ENCODE measurements at places on chromosomes 11 and 22.

DNA sequence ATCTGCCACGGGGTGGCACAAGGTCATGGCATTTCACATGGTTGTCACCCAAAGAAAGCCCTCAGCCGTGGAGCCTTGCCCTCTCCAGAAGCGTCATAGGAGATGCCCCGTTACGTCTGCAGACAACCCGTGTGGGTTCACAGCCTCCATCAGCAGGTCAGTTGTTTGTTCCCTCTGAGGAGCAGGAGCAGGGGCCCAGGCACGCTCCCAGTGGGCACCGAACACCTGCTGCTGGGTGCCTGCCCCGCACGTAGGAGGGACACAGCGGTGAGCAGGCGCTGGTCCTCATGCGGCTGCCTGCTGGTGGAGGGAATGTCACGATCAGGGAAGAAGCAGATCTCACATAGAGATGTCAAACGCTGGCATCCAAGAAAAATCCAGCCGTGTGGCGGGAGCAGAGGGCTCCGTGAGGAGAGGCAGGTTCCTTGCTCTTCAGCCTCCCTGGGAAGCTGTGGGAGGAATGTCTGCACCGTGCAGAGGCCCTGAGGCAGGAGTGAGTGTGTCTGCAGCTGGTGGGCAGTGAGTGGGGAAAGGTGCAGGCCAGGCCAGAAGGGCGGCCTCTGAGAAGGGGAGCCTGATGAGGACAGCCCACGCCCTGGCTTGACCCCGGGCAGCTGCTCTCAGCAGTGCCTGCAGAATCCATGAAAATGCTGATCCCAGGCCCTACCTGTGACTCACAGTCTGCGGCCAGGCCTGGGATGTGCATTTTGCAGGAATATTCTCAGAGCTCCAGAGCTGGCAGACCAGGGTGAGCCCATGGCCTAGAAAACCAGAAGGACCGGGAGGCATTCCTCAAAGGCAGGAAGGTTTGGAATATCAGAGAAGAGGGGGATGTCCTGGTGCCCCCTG, 36.4 kb upstream of the TH start:
- DNase-seq: no peak

GRCh38 chr22:44881624-44882023, 128.2 kb downstream of the PHF21B start:
- DNase-seq: no peak

GRCh38 chr11:67662142-67662834, 11.8 kb upstream of the ACY3 start:
- no peak for DNase-seq

DNA sequence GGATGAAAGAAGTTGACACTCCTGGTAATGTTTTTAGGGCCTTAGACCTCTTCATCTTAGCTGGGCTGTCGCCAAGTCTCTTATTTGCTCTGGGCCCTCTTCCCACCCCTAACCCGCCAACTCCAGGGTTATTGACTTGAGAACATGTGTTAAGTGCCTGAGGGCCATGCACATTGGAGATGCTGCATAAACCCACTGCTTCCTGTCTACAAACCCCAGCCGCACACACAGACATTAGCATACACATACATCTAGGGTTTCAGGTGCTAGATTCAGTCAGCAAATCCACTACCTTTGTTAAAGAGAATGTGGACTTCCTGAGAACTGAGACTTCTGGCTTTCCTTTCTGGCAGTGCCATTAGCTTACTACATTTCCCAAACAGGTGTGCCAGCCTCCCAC, 817 bp downstream of the PANX3 start:
- no peak for DNase-seq

DNA sequence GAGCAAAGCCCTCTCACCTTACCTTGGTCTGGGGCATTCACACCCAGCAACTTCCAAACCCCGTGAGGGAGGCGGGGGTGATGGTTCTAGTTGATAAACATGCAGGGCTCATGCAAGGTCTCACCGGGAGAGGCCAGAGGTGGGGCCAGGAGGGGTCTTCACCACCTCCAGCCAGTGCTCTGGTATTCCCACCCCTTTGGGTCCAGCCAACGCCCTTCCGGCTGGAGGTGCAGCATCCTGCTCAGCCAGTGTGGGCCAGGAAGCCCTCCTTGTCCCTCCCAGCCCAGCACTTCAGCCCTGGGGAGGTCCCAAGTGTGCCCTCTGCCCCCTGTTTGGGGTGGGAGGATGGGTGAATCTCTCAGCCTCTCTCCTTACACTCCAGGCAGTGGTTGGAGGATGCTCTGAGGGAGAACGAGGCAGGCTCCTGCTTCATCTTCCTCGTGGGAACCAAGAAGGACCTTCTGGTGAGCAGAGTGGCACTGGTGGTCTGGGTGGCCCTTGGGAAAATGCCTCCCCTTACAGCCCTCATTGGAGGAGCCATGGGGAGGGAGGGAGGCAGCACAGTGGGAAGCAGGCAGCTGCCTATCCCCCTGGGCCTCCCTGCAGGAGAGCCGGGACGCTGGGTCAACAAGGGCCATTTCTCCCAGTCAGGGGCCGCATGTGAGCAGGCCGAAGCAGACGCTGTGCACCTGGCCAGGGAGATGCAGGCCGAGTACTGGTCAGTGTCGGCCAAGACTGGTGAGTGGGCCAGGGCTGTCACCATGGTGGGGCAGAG, 13.4 kb downstream of the RAB36 start:
- DNase-seq: no peak

- DNase-seq: no peak
These were observed 7.3 kb upstream of the TP53I11 start for GRCh38 chr11:44957776-44958564.

DNA sequence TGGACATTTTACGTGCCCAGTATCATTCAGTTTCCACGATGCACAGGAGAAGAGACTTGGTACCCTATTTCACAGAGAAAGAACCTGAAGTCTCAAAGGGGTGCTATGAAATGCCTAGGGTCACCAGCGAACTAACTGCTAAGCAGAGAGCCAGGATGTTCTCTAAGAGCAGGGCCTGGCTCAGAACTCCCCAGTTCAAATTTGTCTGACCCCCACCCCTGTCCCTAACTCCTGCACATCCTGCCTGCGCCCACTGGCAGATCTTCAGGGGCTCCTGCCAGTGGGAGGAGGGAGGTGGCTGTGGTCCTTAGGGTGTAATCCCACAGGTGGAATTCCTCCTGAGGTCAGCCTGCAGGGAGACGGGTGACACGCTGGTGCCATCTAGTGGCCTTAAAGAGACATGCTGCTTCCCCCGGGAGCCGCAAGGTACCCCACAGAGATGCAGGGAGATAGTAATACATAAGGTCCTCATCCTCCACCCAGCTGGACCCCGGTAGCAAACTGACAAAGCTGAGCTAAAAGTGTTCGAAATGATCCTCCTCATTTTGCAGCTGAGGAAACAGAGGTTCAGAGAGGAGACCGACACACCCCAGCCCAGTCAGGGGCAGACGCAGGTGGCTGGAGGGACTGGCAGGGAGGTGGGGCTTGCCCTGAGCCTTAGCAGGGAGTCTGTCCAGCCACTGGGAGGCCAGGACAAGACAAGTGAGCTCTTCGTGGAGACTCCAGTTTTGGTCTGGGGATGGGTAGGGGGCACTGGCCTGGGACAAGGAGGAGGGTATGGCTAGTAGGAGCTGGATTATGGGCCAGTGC, 34.1 kb downstream of the MB start:
- peak; percentile 20 for DNase-seq

DNA sequence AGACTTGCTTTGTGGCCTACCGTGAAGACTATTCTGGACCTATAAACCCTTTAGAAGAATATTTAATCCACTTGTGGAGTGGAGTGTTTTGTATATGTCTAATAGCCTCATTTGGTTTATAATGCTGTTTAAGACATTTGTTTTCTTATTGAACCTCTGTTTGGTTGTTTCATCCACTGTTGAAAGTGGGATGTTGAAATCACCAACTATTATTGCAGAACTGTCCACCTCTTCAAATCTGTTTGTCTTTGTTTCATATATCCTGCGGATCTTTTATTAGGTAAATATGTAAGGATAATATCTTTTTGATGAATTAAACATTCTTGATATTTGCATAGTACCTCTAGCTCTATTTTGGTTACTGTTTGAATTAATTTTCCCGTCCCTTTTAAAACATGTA, 49.1 kb downstream of the XKR3 start:
- no peak for DNase-seq

DNA sequence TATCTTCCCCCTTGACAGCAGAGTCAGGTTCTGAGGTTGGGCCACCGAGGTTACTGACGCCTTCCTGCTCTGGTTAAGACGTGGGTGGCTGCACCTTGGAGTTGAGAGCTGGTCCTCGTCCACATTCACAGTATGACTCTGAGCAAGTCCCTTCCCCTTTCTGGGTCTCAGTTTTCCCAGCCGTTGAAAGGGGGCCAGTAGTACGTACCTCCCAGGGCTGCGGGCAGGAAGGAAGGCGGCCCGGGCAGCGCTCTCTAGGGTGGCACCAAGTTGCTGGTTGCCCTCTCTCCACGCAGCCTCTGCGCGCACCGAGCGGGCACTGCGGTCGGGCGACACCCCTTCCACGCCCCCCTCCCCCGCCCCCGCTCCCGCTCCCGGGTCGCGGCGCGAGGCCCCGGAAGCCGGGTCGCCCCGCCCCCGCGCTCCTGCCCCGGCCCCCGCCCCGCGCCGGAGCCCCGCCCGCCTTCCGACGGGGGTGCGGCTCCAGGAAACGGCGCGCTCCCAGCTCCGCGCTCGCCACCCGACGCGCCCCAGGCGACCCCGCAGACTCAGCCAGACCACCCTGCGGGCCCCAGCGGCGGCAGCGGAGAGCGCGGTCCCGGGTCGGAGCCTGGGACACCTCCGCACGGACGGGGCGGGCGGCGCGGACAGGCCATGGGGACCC, at the start of gene EHBP1L1:
TSS of gene EHBP1L1 (plus strand) at position 486 of the 664 bp plus-strand sequence. CDS start 250 bp downstream, outside the sequence.
- DNase-seq: peak; percentile 49

DNA sequence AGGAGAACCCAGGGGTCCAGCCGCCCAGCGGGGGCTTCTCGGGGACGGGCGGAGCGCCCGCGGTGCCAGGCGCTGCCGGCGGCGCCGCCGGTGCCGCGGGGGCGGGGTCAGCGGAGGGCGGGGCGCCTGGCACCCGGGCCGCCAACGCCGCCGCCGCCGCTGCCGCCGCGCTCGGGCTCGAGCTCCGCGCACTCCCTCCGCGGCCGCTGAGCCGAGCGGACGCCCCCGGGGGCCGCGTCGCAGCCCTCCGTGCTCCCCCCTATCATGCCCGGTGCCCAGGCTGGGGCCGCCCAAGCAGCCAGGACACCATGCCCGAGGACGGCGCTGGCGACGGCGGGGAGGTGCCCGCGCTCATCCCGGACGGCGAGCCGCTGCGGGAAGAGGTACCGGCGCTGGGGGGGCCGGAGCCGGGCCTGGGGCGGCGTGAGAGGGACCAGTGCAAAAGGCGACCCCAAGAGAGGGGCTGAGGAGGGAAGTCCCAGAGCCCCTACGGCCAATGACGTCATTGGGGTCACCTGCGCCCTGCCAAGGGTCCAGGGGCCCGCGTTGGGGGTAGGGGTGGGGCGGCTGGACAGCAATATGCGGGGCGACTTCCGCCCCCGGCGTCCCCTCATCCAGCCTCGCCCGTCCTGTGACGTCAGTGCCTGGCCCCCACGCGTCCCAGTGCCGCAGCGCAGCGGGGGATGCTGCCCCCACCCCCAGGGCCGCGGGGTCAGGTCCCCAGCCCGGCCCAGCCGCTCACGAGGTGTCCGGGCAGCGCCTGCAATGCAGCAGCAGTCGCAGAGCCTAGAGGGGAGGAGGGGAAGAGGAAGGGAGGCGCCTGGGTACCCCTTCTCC, at the start of gene TMEM151A:
TSS of gene TMEM151A (plus strand) at position 189 of the 837 bp plus-strand sequence. CDS start at position 309, 120 bp downstream.
- no peak for DNase-seq

DNA sequence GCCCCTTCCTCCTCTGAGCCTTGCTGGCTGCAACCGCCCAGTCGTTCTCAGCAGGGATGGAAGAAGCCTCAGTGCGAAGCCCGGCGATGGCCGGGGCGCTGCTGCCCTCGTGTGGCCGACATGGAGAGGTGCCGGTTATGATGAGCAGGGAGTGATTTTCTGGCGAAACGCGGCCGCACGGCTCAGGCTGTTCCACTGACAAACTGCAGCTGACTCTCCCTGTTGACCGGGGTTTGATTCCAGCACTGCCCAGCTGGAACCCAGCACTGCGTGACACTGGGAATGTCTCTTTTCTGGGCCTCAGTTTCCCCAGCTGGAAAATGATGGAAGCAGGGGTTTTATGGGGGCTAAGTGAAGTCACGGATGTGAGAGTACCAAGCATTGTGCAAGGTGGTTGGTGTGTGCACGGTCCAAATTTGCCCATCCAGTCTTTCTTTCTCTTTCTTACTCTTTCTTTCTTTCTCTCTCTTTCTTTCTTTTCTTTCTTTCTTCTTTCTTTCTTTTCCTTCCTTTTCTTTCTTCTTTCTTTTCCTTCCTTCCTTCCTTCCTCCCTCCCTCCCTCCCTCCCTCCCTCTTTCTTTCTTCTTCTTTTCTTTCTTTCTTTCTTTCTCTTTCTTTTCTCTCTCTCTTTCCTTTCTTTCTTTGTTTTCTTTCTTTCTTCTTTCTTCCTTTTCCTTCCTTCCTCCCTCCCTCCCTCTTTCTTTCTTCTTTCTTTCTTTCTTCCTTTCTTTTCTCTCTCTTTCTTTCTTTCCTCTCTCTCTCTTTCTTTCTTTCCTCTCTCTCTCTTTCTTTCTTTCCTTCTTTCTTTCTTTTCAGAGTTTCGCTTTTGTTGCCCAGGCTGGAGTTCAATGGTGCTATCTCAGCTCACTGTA, 25.8 kb upstream of the MPPED1 start:
- DNase-seq: peak; percentile 41

- no peak for DNase-seq
These were observed 3.6 kb downstream of the MLC1 start for GRCh38 chr22:50081426-50082196.
